Fibroblast of skin of right quadriceps (primary cell): ENCODE measurements at places on chromosomes 13 and 19.

- peak; percentile 42 for DNase-seq
Measured at GRCh38 chr13:101157261-101157660, 259.0 kb downstream of the NALCN start.

DNA sequence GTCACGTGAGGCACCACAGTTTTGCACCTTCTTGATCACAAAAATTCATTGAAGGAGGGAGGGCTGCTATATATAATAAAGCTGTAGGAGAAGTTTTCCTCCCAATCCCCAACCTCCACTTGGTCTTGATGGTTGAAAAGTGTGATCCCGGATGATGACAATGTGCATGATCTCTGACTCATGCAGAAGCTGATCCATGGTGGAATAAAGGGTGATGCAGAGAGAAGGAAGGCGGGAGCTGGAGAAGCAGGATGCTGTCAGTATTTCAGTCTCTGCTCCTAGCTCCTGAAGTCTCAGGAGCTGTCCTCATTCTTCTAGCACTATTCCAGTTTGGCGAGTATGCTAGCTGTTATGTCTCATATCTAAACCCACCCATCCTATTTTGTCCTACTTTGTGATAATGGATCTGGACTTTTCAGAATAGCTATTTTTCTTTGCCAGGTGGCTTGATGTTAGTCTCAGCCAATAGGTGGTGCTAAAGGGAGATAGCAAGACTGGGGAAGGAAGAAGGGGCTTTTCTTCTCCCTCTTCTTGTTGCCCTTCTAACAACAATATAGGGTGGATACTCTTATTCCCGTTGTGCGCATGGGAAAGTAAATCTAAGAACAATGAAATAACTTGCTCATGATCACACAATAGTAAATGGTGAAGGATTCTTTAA, 65.6 kb upstream of the HTR2A start:
- DNase-seq, result peak; percentile 63

- DNase-seq, result peak; percentile 20
Measured at GRCh38 chr13:113155982-113156655, 2.3 kb upstream of the PROZ start.

DNA sequence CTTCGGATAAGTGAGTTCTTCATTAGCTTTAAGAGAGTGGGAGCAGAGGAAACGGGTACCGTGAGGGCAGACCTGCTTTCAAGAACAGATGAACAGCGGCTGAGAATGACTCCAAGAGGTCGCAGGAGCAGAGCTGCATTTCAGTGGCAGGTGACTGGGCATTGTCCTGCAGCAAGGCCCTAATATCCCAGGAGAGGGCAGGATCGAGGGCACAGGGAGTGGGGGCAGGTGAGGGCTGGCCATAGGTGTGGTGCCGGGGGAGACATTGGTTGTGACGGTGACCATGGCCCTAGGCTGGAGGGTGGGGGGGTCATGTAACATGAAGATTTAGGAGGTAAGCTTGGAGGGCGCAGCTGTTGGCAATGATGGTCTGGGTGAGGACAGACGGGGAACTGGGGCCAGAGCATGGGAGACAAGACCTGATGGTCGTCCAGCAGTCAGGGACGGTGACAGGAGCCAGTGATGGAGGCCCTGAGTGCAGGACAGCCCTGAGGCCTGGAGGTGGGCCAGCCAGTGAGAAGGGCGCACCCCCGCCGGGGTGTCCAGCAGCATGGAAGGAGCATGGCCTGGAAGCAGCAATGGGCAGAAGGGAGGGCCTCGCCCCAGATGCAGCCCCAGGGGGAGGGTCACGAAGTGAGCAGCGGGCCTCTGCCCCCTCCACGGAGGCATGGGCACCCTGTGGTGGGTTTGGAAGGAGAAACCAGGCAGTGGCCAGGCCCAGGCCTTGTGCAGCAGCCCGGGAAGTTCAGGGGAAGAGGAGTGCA, 29.2 kb upstream of the LAMP1 start:
- DNase-seq, result no peak

GRCh38 chr19:10543420-10544241, at the start of gene ATG4D:
Gene ATG4D (plus strand): TSS chr19:10543904. CDS start chr19:10544091, 187 bp downstream.
- peak; percentile 60 for DNase-seq

GRCh38 chr13:30679483-30680330, 55.6 kb upstream of the ALOX5AP start:
- peak; percentile 23 for DNase-seq

DNA sequence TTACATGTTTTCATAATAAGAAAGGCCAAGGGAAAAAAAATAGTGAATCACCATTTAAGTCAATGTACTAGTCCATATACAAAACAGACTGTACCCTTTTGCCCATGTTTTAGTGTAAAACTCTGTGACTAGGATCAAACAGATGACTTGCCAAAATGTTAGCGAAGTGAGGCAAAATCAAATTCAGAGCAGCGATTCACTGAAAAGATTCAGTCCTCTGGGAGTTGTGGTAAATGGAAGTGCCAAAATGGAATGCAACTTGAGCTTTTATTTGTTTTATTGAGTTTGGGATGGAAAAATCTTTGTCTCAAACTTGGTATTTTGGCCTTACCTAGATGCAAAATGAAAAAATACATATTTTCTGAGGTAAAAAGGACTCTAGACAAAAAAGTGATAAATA, 9.1 kb downstream of the CDADC1 start:
- peak; percentile 58 for DNase-seq
